Activated CD8-positive, alpha-beta T cell treated with anti-CD3 and anti-CD28 coated beads for 36 hours (primary cell): ENCODE measurements at places on chromosomes 3 and 15. TPM values are rescaled to one million over a fixed set of nuclear protein-coding genes. Genes with fewer than 3 reads are reported as not detected.

Gene CFAP92
- total RNA-seq, result 0.38 TPM

Gene CCDC39
- total RNA-seq, result not detected

Gene BUB1B
- 79.6 TPM for total RNA-seq

Gene TMOD2
- total RNA-seq, result 7.0 TPM

Gene PLSCR2
- not detected for total RNA-seq

Gene LINGO1
- not detected for total RNA-seq

Gene REC114
- total RNA-seq, result not detected

Gene SAXO2
- 1.1 TPM for total RNA-seq

Gene CYP1A1
- total RNA-seq, result 4.3 TPM

Gene PLA2G4B
- 4.2 TPM for total RNA-seq

Gene FBXW12
- total RNA-seq, result not detected

Gene CLRN1
- total RNA-seq, result not detected

Gene TRIM42
- not detected for total RNA-seq
